Activated T-helper 9 cell treated with anti-CD3 and anti-CD28 coated beads, Interleukin-2, amount 50 U/mL, for 16 hours (primary cell): ENCODE measurements at places on chromosomes 11 and 22.

DNA sequence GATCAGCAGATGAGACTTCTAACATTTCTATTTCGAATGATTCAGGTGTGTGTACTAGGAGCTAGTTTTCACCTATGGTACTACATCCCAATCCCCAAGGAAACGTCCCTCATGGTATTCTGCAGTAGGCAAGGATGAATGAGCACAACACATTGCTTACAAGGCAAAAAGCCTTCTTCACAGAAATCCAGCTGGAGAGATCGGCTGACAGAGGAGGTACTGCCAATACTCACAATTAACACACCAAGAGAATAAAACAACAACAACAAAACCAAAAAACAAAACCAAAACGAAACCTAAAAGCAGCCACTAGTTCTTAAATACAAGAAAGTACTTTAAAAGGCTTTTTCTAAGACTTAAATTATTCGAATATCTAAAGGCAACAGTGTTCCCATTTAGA, 101.4 kb downstream of the PICALM start:
- DNase-seq = no peak

- DNase-seq = no peak
These were observed 5.5 kb upstream of the CXCR5 start for GRCh38 chr11:118878163-118878563.

- DNase-seq = no peak
These were observed 1.6 kb upstream of the SYCE3 start for GRCh38 chr22:50564289-50564688.

GRCh38 chr22:39908737-39909136, 7.9 kb downstream of the GRAP2 start:
- no peak for DNase-seq

GRCh38 chr11:13297917-13298356, 20.3 kb downstream of the BMAL1 start:
- DNase-seq = no peak

DNA sequence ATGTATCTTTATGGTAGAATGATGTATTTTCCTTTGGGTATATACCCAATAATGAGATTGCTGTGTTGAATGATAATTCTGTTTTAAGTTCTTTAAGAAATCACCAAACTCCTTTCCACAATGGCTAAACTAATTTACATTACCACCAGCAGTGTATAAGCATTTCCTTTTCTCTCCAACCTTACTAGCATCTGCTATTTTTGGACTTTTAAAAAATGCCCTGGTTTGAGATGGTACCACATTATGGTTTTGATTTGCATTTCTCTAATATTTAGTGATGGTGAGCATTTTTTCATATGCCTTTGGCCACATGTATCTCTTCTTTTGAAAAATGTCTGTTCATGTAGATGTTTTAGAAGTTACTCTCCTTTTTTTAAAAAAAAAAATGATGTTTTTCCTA, 142.0 kb downstream of the METTL15 start:
- DNase-seq = no peak

DNA sequence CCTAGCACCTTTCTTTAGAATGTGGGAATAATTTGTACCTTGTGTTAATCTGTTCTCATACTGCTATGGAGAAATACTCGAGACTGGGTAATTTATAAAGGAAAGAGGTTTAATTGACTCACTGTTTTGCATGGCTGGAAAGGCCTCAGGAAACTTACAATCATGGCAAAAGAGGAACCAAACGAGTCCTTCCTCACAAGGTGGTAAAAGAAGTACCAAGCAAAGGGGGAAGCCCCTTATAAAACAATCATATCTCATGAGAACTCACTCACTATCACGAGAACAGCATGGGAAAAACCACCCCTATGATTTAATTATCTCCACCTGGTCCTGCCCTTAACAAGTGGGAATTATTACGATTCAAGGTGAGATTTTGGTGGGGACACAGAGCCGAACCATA, 127.1 kb upstream of the ANO3 start:
- DNase-seq = no peak

DNA sequence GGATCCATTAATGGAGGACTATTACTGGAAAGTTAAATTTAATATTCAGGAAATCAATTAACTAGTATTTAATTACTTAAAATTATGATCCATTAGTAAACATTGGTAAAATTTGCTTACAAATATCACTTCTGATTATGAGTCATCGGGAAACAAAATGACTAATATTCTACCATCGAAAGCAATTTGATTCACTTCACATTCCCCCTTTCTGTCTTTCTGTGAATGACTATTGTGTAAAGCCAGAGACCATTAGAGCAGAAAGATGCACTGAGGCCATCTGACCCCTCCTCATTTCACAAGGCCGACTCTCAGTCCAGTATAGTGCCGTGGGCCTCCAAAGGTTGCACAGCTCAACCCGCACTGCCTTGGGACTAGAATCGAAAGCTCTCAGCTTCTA, 619.0 kb downstream of the OPCML start:
- DNase-seq = no peak

GRCh38 chr11:102186551-102187191, 76.4 kb downstream of the YAP1 start:
- no peak for DNase-seq

DNA sequence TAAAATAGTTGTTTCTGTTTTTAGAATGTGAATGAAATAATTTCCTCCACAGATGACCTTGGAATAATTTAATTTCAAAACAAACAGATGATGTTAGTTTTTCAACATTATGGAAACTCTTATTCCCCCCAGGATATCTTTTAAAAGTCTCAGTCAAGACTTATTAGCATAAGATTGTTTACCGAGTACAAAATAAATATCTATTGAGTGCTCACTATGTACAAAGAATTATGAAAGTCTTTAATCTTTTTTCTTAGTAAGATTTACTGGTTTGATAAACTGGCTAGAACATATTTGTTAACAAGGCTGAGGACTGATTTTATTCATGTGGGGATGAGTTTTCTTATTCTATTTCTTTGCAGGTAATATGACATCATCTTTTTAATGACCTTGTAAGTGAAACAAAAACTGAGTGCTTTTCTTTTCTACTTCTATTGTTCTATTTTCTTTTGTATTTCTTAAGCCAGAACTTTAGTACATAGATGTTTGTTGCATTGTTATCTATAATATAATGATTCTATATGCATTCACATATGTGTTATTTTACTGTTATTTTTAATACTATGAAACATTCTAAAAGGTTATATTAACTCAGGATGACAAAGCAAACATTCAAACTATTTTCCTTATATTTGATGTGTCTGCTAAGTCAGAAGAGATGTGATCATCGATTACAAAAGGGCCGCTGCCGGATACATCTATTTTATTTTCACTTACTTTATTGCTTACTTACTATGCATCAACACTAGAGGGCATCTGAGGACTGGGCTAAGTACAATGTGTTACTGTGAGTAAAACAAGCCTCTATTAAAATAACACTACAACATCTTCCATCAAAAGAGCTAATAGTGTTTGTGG, 111.0 kb upstream of the ARHGAP42 start:
- no peak for DNase-seq

DNA sequence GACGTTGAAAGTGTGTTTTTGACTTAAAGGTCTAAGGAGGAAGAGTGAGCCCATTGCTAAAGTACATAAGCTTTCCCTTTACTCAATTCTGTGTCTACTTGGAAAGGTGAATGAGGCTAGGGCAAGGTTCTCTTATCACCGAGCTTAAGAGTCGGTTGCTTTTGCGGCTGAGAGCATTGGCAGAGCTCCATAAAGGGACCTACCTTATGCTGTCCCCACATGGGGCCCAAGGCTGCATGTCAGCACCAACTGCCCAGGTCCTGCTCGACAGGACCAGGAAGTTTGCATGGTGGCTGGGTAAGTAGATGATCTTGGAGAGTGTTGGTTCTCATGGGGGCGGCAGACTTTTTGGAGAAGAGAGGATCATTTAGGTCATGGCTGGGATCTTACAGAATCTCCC, 91.2 kb downstream of the ZBTB16 start:
- DNase-seq = no peak

DNA sequence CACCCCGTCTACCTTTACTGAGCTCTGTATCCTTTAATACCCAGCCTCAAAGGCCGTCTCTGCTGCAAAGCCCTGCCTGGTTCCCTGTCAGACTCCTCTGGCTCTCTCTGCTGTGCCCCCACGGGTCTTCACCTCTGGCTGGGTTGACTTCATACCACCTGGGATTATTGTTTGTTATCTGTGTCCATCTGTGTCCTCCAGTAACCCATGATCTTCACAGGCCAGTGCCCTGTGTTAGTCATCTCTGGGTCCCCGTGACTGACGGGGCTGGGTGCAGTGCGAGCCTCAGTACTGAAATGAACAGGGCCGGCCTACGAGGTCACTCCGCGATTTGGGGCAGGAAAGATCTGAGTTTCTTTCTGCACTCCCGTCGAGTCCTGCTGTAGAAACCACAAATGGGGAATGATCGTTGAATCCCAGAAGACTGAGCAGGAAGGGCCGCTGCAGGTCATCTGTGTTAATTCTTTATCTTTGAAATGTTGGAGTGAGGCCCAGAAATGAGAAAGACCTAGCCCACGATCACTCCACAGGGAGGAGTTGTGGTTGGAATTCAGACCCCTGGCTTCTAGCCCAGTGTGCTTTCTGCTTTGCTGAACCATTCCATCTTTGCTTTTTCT, 12.3 kb upstream of the TUB start:
- no peak for DNase-seq

DNA sequence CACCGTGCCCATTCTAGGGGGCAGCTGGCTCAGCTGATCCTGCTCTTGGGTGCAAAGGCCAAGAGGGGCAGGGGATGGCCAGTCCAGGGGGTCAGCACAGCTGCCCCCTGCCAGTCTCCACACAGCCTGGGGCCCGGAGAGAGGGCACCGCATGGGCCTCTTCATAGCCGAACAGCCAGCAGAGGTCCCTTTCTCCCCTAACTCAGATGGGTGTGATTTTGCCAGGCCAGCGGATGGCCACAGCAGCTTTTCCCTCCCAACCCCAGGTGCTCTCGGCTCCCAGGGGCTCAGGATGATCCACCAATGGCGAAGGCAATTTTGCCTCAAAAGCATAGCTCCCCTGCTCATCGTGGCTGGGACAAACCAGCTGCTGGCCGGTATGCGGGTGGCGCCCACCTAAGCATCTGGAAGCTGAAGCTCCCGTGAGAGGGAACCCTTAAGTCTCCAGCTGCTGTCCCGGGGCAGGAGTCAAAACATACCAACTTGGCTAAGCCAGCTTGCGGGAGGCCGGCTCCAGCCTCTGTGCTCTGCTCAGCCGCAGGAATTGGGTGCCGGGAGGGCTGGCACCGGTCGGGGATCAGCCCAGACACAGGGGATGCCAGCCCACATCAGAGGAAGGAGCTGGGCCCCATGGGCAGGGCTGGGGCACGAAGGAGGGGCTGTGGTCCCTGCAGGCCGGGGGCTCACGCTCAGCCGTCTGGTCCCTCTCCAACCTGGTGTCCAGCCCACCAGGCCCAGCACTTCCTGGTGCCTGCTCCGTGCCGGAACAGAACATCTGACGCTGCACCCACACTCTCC, 30.5 kb upstream of the GNB1L start:
- no peak for DNase-seq

DNA sequence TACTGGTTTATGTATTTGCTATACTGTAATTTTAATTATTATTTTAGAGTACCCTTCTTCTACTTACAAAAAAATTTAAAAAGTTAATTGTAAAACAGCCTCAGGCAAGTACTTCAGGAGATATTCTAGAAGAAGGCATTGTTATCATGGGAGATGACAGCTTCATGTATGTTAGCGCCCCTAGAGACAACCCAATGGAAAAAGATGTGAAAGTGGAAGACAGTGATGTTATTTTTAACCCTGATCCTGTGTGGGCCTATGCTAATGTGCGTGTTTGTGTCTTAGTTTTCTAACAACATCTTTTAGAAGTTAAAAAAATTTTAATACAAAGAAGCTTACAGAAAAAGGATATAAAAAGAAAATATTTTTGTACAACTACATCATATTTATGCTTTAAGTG, 205.0 kb downstream of the FAM76B start:
- no peak for DNase-seq

DNA sequence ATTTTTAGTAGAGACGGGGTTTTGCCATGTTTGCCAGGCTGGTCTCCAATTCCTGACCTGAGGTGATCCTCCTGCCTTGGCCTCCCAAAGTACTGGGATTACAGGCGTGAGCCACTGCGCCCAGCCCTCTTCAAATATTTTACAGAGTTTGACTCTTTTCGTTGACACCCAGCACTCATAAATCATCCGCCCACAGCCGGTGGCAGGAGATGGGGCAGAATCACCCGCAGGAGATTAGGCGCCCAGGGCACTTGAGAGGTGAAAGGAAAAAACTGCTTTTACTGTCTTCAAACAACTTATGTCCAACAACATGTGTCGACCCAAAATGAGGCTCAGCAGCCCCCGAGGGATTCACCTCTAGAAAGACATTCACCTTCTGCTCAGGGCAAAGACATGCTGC, 56.9 kb downstream of the OSBP2 start:
- no peak for DNase-seq

DNA sequence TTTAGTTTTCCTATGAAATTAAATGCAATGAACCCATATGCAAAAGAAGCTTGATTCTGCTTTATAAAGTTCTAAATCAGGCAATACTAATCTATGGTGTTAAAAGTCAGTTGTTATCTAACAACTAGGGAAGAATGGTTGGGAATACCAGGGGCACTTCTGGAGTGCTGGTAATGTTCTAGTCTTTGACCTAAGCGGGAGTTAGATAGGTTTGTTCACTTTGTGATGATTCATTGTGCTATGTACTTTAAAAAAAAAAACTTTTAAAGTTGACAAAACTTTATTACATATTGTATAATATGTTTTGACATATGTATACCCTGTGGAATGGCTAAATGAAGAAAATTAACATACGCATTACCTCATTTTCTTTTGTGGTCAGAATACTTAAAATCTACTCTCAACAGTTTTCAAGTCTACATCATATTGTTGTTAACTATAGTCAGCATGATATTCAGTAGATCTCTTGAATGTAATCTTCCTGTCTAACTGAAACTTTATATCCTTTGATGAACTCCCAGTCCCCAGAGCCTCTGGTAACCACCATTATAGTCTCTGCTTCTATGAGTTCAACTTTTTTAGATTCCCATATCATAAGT, 39.2 kb downstream of the BIRC2 start:
- DNase-seq = no peak
